ENCODE measurements at places on chromosomes 11 and 22.

DNA sequence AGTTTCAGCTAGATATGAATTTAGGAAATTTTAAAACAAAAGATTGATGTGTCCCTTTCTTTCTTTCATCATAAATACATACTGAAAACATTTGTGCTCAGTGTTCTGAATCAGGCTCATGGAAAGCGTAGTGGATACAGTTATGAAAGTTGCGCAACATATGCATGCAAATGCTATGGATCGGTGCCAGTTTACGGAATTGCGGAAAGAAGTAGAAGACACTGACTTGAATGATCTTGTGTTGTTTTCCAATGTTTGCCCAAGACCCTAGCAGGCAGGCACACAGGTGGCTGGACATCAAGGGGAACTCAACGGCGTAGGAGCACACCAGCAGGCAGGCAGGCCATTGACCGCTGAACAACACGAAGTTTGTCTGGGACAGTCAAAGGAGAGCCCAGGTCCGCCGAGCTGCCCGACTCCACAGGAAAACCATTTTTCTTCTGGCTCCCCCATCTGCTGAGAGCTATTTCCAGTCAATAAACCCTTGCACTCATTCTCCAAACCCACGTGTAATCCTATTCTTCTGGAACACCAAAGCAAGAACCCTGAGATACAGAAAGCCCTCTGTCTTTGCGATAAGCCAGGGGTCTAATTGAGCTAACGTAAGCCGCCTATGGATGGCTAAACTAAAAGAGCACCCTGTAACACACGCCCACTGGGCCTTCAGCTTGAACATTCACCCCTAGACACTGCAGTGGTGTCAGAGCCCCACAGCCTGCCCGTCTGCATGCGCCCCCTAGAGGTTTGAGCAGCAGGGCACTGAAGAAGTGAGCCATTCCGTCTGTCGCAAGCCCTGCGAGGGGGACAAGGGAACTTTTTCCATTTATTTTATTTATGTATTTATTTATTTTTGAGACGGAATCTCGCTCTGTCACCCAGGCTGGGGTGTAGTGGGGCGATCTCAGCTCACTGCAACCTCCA is 7.4 kb upstream of the BIRC3 start:
- DNase-seq: no peak

DNA sequence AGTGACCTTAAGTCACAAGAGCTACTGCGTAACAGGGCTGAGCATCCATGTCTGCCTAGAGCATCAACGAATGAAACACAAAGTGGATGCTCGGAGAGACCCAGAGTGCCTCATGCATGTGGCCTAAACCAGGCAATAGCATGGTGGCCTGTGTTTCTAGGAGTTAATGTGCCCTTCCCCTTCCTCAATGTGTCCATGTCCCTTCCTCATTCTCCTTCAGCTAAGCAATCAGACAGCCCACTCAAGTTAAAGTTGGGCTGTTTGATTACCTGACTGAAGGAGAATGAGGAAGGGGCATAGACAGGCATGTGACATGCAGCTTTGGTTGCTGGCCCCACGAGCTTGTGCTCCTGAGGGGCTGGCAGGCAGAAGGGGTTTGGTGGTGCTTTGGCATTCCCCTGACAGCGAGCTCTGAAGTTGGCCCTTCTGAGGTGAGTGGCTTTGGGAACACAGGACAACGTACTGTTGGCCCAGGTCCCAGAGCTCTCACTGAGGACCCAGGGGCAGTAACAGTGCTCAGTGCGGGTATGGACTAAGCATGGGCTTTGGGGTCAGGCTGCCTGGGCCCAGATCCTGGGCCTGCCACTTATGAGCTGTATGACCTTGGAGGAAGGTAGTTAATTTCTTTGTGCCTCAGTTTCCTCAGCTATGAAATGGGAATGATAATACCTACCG is 46.7 kb downstream of the IRAG1 start:
- no peak for DNase-seq

GRCh38 chr11:62556108-62556874 is 9.7 kb upstream of the AHNAK start:
- peak; percentile 95 for DNase-seq

DNA sequence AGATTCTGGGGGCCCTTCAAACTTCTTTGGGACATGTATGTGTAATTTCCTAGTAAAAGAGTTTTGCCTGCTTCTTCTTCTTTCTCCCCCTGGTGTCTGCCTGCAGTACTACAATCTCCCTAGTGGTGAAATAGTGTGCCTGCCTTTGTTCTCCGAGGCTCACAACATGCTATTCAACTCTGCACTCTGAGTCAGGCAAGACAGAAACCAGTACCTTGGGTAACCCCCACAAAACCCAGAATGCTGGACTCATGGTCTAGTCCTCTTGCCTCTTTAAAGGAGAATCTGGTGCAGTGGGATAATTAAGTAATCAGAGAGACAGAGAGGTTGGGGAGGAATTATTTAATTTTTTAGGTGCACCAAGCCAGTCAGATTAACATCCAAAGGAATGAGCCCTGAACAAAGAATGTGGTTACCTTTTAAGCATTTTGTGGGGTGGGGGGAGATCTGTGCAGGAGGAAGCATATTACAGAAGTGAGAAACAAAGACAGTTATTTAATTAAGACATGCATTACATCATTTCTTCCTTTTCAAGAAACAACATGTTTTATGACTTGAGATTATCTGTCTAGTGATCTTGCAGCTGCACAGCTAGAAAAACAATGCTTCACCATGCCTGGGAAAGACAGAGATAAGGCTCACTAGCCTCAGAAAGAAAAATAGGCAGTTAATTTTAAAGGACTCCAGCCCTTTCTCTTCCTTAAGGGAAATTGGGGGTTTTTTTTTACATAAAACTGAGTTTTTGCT is 11.0 kb upstream of the MS4A6A start:
- DNase-seq: peak; percentile 39

DNA sequence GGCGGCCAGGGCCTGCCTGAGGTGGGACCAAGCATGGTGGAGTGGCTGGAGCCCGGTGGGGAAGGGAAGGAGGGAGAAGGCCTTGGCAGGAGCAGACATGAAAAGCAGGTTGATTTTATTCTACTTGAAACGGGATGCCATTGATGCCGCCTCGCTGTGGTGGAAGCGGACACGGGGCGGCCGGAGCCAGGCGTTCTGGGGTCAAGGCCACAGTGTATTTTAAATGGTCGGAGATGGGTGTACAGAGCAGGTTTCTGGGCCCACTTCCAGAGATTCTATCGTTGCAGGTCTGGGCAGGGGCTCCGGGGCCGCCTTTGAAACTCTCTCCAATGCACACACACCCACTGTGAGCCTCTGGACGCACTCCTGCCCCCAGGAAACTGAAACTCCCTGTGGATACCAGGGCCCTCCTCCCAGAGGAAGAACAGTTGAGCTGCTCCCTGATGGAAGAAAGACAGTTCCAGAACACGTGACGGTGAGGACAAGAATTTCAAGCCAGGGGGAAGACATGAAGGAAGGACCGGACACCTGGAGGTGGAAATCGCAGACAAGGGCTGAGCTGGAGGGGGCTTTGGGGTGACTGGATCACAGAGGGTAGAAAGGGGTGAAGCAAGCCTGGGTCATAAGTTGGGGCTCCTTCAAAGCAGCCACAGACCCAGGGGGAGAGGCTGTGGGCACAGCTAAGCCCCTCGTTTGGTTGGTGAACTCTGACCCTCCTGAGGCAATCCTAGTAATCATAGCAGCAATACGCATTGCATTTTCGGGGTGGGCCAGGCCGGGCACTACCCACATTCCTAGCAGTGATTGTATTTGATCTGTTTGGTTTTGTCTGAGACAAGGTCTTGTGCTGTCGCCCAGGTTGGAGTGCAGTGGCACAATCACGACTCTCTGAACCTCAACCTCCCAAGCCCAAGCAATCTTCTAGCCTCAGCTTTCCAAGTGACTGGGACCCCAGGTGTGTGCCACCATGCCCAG is 12.3 kb upstream of the LINC01488 start:
- no peak for DNase-seq

Data from AG08396 (cell line).